ENCODE measurements at places on chromosomes 5 and 9. TPM values are rescaled to one million over a fixed set of nuclear protein-coding genes. Genes with fewer than 3 reads are reported as not detected.

DNA sequence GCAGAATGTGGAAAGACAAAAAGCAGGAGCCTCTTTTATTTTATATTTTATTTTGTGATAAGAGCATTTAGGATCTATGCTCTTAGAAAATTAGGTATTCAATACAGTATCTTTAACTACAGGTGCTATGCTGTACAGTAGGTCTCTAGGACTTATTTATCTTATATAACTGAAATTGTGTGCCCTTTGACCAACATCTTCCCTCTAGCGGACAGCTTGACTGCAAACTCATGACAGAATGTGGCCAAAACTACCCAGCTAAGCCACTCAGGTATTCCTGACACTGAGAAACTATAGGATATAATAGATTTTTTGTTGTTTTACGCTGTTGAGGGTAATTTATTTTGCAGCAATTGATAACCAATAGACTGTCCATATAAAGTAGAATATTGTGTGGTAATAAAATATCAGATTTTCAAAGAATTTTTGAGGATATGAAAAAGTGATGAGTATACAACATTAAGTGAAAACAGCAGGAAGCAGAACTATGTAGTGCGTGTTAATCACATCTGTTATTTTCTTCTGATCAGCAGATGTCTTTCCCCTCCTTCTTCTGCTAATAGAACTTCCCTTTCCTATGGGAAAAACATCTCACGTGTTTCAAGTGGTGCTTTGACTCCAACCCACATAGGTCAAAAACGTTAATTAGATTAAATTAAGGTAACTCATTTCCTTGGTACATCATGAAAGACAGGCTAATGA, 69.9 kb upstream of the SELENOP start:
- peaks cover 6% of the 10 kb centered on the region for H3K27me3 ChIP-seq
- H3K27ac ChIP-seq = no peak overlapping the region
- H3K4me3 ChIP-seq = no peak overlapping the region
- no peaks in the 10 kb centered on the region for H3K36me3 ChIP-seq
- H3K4me1 ChIP-seq = no peaks in the 10 kb centered on the region

DNA sequence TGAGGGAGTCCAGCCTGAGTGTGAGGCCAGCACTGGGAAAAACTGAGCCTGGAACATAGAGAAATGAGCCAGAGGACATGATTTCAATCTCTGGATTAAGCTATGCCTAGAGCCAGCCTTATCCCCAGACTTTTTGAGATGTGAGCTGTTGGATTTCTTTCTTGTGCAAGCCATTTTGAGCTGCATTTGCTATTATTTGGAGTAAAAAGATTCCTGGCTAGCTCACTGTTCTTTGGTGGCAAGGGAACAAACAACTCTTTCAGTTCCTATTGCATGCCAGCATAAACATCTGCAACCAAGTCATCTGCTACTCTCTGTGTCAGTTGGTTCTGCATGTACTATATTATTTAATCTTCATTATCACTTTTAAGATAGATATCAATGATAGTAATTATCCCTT, 70.1 kb upstream of the MAN2A1 start:
- no peak overlapping the region for H3K27ac ChIP-seq
- H3K36me3 ChIP-seq = no peaks in the 10 kb centered on the region
- no peaks in the 10 kb centered on the region for H3K27me3 ChIP-seq
- no peak overlapping the region for H3K4me3 ChIP-seq
- DNase-seq = no peak

- H3K27me3 ChIP-seq = no peaks in the 10 kb centered on the region
- no peak for DNase-seq
- no peaks in the 10 kb centered on the region for H3K4me1 ChIP-seq
Observed at GRCh38 chr9:71036501-71036900, 84.9 kb downstream of the TRPM3 start.

- peak; percentile 100 for DNase-seq
- peak overlapping the region; percentile 87 for H3K27ac ChIP-seq
- H3K4me3 ChIP-seq = no peak overlapping the region
- H3K36me3 ChIP-seq = no peaks in the 10 kb centered on the region
Observed at GRCh38 chr9:115591584-115591984, 473.6 kb upstream of the TNC start.

SPINK7 gene
- not detected for total RNA-seq

GRCh38 chr9:16090907-16091629, 538.2 kb downstream of the CCDC171 start:
- no peaks in the 10 kb centered on the region for H3K27me3 ChIP-seq
- no peak overlapping the region for H3K4me3 ChIP-seq
- 0 out of 2 replicates have a peak, but pooled peaks cover 5% of the 10 kb centered on the region for H3K4me1 ChIP-seq
- H3K36me3 ChIP-seq = no peaks in the 10 kb centered on the region
- peak; percentile 57 for DNase-seq

TIMD4 gene
- total RNA-seq = not detected

FOXI1 gene
- not detected for total RNA-seq

HSPB3 gene
- 0.54 TPM for total RNA-seq

- DNase-seq = no peak
- no peak overlapping the region for H3K27ac ChIP-seq
- H3K27me3 ChIP-seq = peaks cover 7% of the 10 kb centered on the region
- no peak overlapping the region for H3K4me3 ChIP-seq
Observed at GRCh38 chr9:88952086-88952615, 39.1 kb upstream of the S1PR3 start.

- H3K27ac ChIP-seq = no peak overlapping the region
- no peak for DNase-seq
- H3K4me3 ChIP-seq = no peak overlapping the region
- H3K27me3 ChIP-seq = peaks cover 40% of the 10 kb centered on the region
Observed at GRCh38 chr9:132216861-132217619, 55.2 kb downstream of the NTNG2 start.

- no peaks in the 10 kb centered on the region for H3K36me3 ChIP-seq
- H3K27ac ChIP-seq = no peak overlapping the region
- H3K27me3 ChIP-seq = no peaks in the 10 kb centered on the region
- no peaks in the 10 kb centered on the region for H3K4me1 ChIP-seq
Observed at GRCh38 chr9:133693116-133693515, 45.0 kb downstream of the SARDH start.

DNA sequence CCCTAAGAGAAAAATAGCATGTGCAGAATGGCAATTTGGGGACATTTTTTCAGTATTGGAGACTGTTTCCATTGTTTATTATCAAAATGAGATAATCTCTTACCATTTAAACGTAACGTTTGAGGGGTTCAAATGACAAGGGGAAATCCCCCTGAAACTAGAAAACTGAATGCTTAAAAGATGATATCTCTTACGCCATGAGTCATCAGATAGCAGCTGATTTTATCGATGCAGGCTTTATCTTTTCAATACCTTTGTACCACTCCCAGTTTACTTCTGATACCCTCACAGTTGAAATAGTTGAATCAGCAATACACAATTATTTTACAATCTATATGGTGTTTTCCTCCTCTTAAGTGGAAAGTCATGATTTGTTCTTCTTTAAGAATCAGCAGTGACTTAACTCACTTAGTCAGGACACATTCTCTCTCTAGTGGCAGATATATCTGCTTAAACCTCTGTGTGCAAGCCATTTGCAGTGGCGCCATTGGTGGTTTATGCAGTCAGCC, 29.2 kb downstream of the OSMR start:
- H3K4me3 ChIP-seq = no peak overlapping the region
- no peaks in the 10 kb centered on the region for H3K27me3 ChIP-seq
- H3K4me1 ChIP-seq = peaks cover 19% of the 10 kb centered on the region
- DNase-seq = no peak
- H3K27ac ChIP-seq = no peak overlapping the region
- H3K36me3 ChIP-seq = peaks cover 32% of the 10 kb centered on the region

GRCh38 chr5:178589180-178590140, 733 bp downstream of the COL23A1 start:
- H3K4me3 ChIP-seq = peak overlapping the region; percentile 46
- peaks cover 28% of the 10 kb centered on the region for H3K27me3 ChIP-seq
- H3K36me3 ChIP-seq = no peaks in the 10 kb centered on the region
- DNase-seq = peak; percentile 11
- no peak overlapping the region for H3K27ac ChIP-seq
- H3K4me1 ChIP-seq = no peaks in the 10 kb centered on the region

BICD2 gene
- 35.7 TPM for total RNA-seq

NMRK1 gene
- 5.7 TPM for total RNA-seq

GRCh38 chr5:172733131-172733973, 37.6 kb downstream of the DUSP1 start:
- H3K36me3 ChIP-seq = no peaks in the 10 kb centered on the region
- peak overlapping the region; percentile 51 for H3K27ac ChIP-seq
- DNase-seq = peak; percentile 90
- H3K27me3 ChIP-seq = no peaks in the 10 kb centered on the region
- peaks cover 18% of the 10 kb centered on the region for H3K4me1 ChIP-seq

TGFBR1 gene
- total RNA-seq = 75.3 TPM

All from IMR-90 (cell line).